ENCODE measurements at places on chromosomes 11 and 22.

DNA sequence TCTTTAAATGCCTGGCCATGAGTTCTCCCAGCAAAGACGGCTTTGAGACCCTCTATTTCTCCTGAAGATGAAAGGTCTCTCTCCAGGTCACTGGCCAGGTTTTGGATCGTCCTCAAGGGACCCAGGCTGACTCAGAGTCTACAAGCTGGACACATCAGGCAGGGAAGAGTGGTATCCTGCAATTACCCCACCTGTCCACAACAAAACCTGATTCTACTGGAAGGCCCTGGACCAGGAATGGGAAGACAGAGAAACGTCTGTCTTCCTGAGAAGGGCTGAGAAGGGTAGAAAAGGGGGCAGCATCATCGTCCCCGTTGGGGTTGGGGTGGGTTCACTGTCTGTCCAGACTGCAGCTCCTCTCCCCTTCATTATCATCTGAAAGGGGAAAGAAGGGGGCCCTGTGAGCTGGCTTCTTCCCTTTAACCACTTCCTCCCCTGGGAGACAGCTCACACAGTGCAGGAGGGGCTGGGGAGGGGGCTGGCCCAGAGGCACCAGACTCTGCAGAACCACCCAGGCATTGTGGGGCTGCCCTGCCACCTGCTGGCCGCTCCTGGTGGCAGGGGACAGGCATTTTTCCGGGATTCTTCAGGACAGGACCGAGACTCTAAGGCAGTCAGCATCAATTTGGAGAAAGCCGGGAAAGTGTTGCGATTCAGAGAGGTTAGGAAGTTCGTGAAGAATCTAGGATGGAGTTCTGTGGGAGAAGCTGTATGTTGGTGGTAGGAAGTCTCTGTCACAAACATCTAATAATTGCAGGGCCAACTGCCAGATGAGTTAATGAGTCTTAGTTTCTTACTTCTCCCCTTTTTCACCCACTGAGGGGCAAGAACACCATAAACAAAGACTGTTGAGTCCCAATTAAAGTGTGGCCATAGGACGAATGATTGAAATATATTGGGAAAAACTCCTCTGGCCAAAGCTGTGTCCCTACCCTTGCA, 57.6 kb downstream of the SYN3 start:
- DNase-seq = no peak

GRCh38 chr11:84145616-84146185, 859.5 kb upstream of the CCDC90B start:
- no peak for DNase-seq

GRCh38 chr11:44877571-44878497, 72.8 kb downstream of the TP53I11 start:
- no peak for DNase-seq

DNA sequence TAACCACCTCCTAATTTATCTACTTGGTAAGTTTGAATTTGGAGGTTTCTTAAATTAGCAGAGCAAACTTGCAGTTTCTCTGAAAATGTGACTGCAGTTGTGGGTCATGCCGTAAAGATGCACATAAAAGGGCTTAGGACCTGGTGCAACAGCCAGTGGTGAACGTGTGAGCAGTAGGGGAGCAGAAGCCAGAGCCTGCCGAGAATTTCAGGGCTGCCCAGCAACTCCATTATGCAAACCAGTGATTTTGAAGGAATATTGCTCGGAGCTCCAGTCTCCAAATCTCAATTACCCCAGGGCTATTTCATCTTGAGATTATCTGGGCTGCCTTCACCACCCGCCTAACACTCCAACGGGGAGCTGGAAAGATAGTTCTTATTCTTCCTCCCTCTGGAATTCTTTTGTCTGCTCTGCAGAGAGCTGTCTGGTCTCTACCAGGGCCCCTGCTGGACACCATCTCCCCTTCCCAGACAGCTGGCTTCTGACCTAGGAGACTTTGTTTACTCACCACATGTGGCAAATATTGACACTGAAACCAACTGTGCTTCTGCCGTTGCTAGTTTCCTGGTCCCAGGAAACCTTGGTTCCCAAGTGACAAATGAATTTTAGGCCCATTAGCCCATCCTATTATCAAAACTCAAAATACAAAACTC, 93.9 kb downstream of the DSCAML1 start:
- no peak for DNase-seq

GRCh38 chr11:7376386-7376785, 108.9 kb upstream of the OLFML1 start:
- no peak for DNase-seq

DNA sequence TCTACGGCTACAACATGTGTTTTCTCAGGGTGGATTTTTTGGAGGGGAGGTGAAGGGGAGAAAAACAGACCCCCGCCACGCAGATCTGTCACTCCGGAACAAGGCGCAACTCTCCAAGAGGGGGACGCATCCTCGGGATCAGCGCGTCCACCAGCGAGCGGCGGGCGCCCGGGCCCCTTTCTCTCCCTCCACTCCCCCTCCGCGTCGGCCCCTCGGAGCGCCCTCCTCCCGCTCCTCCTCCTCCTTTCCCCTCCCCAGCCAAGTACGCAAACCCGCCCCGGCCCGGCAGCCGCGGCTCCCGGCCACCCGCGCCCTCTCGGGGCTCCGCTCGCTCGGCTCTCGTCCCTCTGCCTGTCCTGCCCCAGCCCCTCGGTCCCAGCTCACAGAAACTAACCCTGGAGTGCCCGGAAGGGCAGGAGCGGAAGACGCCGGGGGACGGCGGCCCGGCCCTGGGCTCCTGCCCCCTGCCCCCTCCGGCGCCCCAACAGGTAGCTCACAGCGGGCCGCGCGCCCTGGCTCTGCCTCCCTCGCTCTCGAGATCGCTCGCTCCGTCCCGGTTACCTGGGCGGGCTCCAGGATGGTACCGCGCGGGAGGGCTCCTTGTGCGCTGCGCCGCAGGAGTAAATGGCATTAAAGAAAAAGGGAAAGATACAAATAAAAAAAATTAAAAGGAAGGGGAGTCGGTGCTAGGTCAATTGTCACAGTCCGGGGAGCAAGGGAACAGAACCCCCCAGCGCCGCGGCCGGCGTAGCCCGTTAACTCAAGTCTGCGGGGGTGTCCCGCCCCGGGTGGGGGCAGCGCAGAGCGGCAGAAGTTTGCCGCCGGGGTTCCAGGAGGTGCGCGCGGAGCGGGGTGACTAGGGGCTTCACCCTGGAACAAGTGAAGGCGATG, 131.4 kb upstream of the C11orf58 start:
- no peak for DNase-seq

GRCh38 chr11:34909955-34910354, 6.2 kb downstream of the APIP start:
- no peak for DNase-seq

- no peak for DNase-seq
Observed at GRCh38 chr11:58719406-58720117, 12.2 kb downstream of the GLYAT start.

- DNase-seq = no peak
Observed at GRCh38 chr11:8870411-8871170, 40.4 kb upstream of the AKIP1 start.

- no peak for DNase-seq
Observed at GRCh38 chr11:96961931-96962330, 572.1 kb downstream of the JRKL start.

DNA sequence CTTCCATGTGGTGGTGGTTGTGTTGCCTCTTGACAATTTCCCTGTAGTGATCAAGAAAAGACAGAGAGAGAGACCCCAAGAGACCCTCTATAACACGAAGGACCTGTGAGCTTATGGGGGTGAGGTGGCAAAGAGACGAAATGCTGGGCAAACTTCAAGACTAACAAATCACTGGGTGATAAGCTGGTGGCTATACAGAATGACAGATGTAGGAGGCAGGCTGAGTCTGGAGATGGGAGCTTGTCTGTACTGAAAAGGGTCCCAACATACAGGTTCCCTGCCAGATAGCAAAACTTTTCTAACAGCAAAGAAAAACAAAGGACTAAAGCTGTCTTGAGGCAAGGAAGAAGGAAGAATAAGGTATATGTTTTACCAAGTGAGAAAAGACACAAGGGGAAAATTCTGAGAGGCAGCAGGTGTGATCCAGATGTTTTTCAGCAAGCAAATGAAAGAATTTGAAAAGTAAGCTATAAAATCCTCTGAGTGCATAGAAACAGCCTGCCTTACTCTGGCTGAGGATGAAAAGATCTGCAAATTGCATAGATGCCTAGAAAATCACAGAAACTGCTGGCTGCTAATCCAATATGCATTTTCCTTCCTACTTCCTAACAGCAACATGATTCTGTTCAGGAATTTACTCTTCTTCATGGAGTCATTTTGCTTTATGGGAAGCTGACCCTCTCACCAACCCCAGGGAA, 21.9 kb upstream of the LYVE1 start:
- no peak for DNase-seq

GRCh38 chr11:93611836-93612677, 49.4 kb upstream of the CEP295 start:
- no peak for DNase-seq

- no peak for DNase-seq
Observed at GRCh38 chr11:82229341-82229740, 504.3 kb downstream of the FAM181B start.

GRCh38 chr22:39353346-39353745, 3.6 kb downstream of the SYNGR1 start:
- DNase-seq = no peak

DNA sequence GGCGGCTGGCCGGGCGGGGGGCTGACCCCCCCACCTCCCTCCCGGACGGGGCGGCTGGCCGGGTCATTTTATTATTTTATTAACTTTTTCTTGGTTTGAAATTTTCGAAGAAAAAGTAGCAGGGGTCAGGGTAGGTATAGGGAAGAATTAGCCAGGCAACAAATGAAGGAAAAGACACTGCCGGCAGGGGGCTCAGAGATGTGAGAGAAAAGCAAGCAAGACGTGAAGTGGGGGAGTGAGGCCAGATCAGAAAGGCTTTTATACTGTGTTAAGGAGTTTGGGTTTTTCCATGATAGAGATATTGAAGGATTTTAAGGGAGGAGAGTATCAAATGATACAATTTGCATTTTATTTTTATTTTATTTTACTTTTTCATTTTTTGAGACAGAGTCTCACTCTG, 19.0 kb downstream of the RNF214 start:
- no peak for DNase-seq

DNA sequence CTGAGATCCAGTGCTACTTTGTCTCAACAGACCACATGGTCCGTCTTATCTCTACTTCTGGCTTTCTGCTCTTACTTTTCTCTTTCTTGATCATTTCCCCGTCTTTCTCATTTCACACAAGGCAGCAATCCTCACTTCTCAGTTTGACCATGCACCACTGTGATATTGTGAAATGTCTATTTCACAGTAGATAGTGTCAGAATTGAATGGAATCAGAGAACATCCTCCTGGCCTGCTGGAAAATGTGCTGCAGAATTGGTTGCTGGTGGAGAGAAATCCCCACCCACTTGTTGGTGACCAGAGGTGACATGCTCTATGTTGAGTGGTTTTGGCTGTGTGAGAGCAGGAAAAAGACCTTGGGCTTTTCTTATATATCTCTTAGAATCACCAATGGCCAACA, 57.8 kb upstream of the RCN1 start:
- no peak for DNase-seq

- DNase-seq = no peak
Observed at GRCh38 chr22:46968848-46969247, 206.4 kb downstream of the TBC1D22A start.

- DNase-seq = no peak
Observed at GRCh38 chr11:35089666-35090065, 49.3 kb upstream of the CD44 start.

GRCh38 chr22:43377548-43377895, 34.3 kb upstream of the MPPED1 start:
- no peak for DNase-seq

DNA sequence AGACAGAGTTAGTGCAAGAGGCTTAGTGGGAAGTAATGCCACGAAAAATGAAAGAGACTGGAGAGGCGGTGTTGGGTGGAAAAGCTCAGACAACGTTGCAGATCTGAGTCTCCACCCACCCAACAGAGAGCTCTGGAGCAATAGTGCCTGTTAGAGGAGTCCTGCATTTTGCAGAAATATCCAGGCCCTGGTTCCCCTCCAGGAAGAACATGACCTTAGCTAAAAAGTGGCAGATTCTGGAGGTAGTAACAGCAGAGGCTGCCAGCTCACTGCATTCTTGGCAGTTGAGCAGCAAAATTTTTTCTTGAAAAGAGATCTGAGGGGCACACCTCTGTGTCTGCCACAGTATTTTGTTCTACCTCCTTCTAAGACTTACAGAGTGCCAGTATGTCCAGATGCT, 27.7 kb upstream of the BIRC3 start:
- no peak for DNase-seq

DNA sequence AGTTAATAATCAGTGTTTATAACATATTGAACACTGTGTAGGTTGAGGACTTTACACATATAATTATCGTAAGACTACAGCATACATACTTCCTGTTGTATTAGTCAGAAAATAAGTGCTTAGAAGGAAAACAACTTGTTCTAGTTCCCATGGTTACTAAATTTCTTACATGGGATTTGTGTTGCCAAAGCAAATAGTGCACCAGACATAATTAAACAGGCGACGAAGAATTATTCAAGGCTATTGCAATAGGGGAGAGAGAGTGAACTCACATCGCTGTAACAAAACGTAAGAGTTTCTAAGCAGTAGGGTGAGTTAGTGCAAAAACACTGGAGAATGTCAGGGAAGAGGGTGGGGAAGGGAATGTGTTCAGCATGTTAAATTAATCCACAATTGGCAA, 347.8 kb downstream of the CNTN5 start:
- no peak for DNase-seq

GRCh38 chr11:34254011-34254410, 103.8 kb downstream of the ABTB2 start:
- DNase-seq = no peak

DNA sequence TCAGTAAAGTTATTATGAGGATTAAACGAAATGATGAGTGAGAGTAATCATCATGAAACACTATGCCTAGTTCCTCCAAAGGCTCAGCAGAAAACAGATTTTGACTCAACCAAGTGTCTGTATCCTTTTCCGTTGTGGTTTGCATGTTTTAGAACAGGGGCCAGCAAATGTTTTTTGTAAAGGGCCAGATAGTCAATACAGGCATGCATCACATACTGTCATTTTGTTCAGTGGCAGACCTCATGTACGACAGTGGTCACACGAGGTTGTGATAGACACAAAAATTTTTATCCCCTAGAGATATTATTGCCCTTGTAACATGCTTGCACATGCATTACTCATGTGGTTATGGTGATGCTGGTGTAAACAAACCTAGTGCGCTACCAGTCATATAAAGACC, 81.9 kb upstream of the SLC25A18 start:
- no peak for DNase-seq

GRCh38 chr11:8071616-8072581, 9.1 kb upstream of the TUB start:
- DNase-seq = no peak

DNA sequence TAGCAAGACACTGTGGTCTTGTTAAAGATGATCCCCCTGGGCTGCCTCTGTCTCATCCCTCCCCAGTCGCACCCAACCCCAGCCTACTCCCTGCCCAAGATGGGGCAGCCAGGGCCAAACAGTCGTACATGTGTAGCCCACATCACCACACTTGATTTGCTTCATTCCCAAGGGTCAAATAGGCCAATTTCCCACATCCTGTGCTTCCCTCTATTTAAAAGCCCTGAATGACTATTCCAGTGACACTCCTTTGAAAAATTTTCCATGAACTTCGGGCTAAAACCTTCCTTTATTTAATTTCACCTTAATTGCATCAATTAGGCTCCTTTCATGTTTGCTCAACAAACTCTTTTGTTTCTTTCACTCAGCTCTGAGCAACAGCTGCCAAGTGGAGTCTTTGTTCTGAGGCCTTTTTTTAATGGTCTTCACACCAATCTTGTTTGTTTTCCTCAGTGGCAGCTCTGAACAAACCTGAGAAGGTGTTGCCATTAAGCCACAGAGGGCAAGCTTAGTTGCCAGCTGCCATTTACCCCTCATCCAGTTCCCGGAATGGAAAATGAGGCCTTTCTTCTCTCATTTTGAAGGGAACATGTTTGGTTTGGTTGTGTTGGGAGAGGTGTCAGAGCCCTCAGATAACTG, 126.9 kb downstream of the APIP start:
- no peak for DNase-seq
